ENCODE measurements at places on chromosomes 2 and 18. TPM values are rescaled to one million over a fixed set of nuclear protein-coding genes. Genes with fewer than 3 reads are reported as not detected.
A peak's percentile ranks its signal among the peaks of the same experiment; 100 is the strongest.

DNA sequence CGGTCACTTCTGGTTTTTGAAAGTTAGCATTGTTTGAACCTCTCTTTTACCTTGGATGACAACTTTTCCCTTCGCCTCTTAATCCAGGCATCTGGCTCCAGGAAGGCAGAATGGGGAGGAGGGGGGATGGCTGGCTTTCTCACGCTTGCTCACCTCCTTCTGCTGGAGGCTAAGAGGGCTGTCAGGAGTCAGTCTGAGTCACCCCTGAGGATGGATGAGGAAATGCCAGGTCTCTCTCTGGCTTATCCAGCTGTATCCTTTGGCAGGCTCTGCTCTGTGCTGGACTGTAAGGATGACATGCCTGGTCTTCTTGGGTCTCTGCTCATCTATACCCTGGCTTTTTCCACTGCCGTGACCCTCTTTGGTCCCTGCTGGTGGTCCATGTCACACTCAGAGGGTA, 142.9 kb upstream of the GYPC start:
- no peaks in the 10 kb centered on the region for H3K36me3 ChIP-seq
- DNase-seq = no peak
- H3K27me3 ChIP-seq = no peaks in the 10 kb centered on the region
- no peak overlapping the region for H3K27ac ChIP-seq

GRCh38 chr2:63049970-63050333, 678 bp upstream of the OTX1 start:
- H3K4me1 ChIP-seq = peaks cover 66% of the 10 kb centered on the region
- H3K36me3 ChIP-seq = peaks cover 6% of the 10 kb centered on the region
- DNase-seq = peak; percentile 30
- H3K27me3 ChIP-seq = peaks cover 83% of the 10 kb centered on the region

DNA sequence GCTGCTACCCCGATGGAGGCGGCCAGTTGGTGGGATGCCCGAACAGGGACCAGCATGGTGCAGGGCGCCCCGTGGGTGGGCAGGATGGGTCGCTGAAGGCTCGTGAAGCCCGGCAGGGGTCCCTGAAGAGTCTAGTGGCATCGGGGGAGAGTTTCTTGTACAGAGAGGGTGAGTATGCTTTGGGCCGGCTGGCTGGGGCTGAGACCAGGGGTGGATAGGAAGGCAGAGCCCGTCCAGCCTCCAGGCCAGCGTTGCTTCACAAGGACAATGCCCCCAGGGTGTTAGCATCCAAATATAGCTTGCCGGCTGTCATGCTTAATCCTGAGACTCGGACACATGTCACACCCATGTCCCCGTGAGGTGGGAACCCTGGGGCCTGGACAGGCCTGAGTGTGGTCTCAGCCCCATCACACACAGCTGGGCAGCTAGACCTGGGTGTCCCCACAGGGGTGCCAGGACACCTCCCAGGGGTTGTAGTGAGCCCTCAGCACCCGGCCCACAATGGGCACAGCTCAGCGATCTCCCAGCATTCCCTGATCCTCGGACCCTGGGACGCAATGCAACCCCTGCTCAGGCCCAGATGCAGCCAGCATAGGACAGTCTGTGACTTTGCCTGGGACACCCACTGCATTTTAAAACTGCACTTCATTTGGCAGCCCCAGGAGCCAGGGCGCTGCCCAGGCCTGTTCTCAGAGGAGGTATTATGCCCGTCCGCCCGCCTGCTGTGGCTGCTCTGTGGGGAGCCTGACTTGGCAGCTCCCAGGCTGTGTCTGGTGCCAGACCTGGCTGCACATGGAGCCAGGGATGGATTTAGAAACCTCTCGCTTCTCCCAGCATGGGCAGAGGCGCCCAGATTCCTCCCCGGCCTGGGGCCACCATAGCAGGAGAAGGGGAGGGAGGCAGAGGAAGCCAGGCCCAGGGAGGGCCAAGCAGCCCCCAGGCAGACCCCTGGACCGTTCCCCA, 36.4 kb downstream of the RAMP1 start:
- H3K27ac ChIP-seq = no peak overlapping the region
- no peaks in the 10 kb centered on the region for H3K27me3 ChIP-seq
- no peak for DNase-seq
- peaks cover 62% of the 10 kb centered on the region for H3K4me1 ChIP-seq
- no peak overlapping the region for H3K4me3 ChIP-seq
- H3K36me3 ChIP-seq = peaks cover 3% of the 10 kb centered on the region

- no peak for DNase-seq
- no peak overlapping the region for H3K4me3 ChIP-seq
- no peaks in the 10 kb centered on the region for H3K36me3 ChIP-seq
- H3K27me3 ChIP-seq = no peaks in the 10 kb centered on the region
Observed at GRCh38 chr2:170148161-170148560, 29.8 kb upstream of the MYO3B start.

DNA sequence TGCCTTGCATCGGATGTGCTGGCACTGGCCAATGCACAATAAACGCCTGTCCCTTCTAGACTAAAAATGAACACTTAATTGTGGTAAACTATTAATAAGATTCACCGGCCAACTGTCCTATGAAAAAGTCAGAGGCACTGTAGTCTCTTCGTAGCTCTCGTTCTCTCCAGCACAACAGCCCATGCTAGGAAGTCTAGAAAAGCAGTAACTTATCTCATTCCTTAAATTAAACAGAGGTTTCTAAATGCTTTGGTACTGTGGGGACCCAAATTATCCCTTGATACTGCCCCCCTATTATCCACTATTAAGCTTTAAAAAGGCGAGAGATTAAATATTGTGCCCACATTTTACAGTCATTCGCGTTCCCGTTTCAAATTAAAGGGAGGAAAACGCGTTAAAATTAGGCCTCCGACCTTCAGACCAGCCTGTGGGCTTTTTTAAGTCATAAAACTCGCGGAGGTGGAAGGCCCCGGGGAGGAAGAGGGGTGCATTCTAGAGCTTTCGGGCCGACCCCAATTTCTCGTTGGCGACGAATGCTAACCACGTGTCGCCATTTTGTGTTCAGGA, 1.5 kb upstream of the PCBP1 start:
- no peaks in the 10 kb centered on the region for H3K27me3 ChIP-seq
- H3K4me1 ChIP-seq = peaks cover 48% of the 10 kb centered on the region

GRCh38 chr2:145984580-145984979, 1464.7 kb upstream of the ZEB2 start:
- no peak overlapping the region for H3K4me3 ChIP-seq
- no peaks in the 10 kb centered on the region for H3K27me3 ChIP-seq
- no peak overlapping the region for H3K27ac ChIP-seq

DNA sequence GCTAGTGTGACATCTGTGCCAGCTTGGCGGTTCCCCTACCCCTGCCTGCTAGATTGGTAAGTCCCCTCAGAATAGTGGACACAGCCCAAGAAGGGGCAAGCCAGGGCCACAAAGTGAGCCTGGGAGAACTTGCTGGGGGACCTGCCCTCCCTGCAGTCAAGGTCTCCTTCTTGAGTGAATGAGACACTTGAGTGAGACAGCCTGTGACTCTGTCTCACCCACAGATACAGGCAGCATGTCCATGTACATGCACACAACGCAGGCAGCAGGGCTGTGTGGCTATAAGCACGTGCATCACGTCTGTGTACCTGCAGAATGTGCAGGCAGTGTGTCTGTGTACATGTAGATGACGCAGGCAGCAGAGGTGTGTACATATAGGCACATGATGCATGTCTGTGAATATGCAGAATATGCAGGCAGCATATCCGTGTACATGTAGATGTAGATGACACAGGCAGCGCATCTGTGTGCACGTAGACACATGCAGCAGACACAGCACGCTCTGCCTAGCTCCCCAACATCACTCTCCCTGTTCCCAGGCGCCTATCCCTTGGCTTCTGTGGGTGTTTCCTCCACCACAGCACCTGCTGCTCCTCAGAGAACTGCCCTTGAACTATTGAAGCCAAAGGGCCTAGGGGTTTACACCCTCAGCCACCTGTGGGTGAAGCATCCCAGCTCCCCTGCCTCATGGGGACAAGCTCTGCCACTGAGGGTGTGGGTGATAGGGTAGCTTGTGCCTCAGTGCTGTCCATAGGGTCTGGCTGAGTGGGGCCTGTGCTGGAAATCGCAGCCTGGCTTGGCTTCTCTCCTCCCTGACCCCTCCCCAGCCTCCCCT, 147.2 kb upstream of the TWIST2 start:
- H3K4me3 ChIP-seq = no peak overlapping the region
- H3K4me1 ChIP-seq = no peaks in the 10 kb centered on the region
- no peaks in the 10 kb centered on the region for H3K27me3 ChIP-seq
- no peak overlapping the region for H3K27ac ChIP-seq

DNA sequence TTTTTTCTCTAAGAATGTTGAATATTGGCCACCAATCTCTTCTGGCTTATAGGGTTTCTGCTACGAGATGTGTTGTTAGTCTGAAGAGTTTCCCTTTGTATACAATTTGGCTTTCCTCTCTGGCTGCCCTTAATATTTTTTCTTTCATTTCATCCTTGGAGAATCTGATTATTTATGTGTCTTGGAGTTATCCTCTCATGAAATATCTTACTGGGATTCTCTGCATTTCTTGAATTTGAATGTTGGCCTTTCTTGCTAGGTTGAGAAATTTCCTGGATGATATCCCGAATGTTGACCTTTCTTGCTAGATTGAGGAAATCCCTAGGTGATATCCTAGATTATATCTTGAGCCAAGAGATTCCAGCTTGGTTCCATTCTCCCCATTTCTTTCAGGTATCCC, 125.6 kb downstream of the SLC5A7 start:
- H3K4me1 ChIP-seq = no peaks in the 10 kb centered on the region
- no peaks in the 10 kb centered on the region for H3K27me3 ChIP-seq
- H3K36me3 ChIP-seq = no peaks in the 10 kb centered on the region
- DNase-seq = no peak

- no peaks in the 10 kb centered on the region for H3K27me3 ChIP-seq
- no peaks in the 10 kb centered on the region for H3K36me3 ChIP-seq
- H3K4me3 ChIP-seq = no peak overlapping the region
- DNase-seq = no peak
- H3K4me1 ChIP-seq = no peaks in the 10 kb centered on the region
Observed at GRCh38 chr2:58976375-58977071, 735.4 kb upstream of the FANCL start.

GRCh38 chr2:27891673-27892105, 1.2 kb downstream of the BABAM2 start:
- H3K27me3 ChIP-seq = peaks cover 2% of the 10 kb centered on the region
- peaks cover 34% of the 10 kb centered on the region for H3K36me3 ChIP-seq
- peaks cover 55% of the 10 kb centered on the region for H3K4me1 ChIP-seq
- no peak for DNase-seq
- H3K27ac ChIP-seq = peak overlapping the region; percentile 99

GRCh38 chr2:84741182-84741822, 139.6 kb downstream of the TRABD2A start:
- peak overlapping the region; percentile 85 for H3K27ac ChIP-seq
- H3K36me3 ChIP-seq = peaks cover 8% of the 10 kb centered on the region
- no peaks in the 10 kb centered on the region for H3K27me3 ChIP-seq
- no peak overlapping the region for H3K4me3 ChIP-seq
- peak; percentile 75 for DNase-seq
- peaks cover 15% of the 10 kb centered on the region for H3K4me1 ChIP-seq

GRCh38 chr2:177273408-177273807, 8.9 kb upstream of the NFE2L2 start:
- no peak overlapping the region for H3K27ac ChIP-seq
- peaks cover 37% of the 10 kb centered on the region for H3K4me1 ChIP-seq
- DNase-seq = no peak
- H3K36me3 ChIP-seq = peaks cover 10% of the 10 kb centered on the region

DNA sequence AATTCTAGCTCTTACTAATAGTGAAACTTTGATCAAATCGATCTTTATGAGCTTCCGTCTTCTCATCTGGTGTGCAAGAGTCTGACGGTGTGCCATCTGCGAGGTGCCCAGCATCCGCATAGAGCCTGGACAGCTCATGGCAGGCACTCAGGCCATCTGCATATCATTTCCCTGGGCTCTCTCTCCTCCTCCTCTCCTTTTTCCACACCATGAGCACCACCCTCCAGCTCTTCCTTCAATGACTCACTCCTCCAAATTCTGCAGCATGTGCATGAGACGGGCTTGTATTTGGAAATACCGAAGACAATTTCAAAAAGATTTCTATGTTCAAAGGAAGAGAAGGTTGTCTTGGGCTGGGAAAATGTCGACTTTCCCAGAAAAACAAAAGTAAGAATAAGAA, 161.1 kb downstream of the CCBE1 start:
- H3K27ac ChIP-seq = no peak overlapping the region
- H3K4me1 ChIP-seq = no peaks in the 10 kb centered on the region
- H3K4me3 ChIP-seq = no peak overlapping the region
- no peaks in the 10 kb centered on the region for H3K27me3 ChIP-seq

- no peak overlapping the region for H3K27ac ChIP-seq
- no peak overlapping the region for H3K4me3 ChIP-seq
- no peaks in the 10 kb centered on the region for H3K36me3 ChIP-seq
Observed at GRCh38 chr2:195252018-195252417, 405.0 kb upstream of the SLC39A10 start.

GRCh38 chr2:69985688-69986087, 24.3 kb upstream of the ASPRV1 start:
- H3K27ac ChIP-seq = peak overlapping the region; percentile 8
- no peak for DNase-seq
- H3K4me1 ChIP-seq = no peaks in the 10 kb centered on the region
- H3K27me3 ChIP-seq = no peaks in the 10 kb centered on the region

DNA sequence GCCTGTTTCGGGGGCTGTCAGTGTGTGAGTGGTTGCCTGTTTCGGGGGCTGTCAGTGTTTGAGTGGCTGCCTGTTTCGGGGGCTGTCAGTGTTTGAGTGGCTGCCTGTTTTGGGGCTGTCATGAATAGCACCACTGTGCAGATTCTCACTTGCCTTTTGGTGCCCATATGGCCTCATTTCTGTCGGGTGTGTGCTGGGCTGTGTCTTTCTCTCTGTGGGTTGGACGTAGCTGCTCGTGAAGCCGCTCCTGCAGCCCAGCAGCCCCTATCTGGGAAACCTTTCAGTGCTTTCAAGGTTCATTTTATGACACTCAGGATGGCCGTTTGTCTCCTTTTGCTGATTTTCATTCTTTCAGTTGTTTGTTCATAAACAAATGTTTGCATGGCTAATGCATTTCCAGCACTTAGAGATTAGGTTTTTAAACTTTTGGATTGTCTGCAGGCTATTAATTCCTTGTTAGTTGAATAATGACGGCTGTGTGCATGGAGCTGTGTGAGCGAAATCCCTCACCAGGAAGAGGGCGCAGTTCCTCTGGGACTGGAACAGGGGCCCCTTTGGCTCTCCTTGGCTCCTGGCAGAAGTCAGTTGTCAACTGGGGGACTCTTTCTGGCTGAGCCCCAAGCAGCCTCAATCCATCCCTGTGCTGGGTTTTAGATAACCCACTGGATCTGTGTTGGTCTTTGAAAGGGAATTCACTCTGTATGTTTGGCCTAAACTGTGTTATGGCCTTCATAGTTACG, 10.8 kb downstream of the AGAP1 start:
- no peak overlapping the region for H3K4me3 ChIP-seq
- H3K27ac ChIP-seq = no peak overlapping the region
- no peak for DNase-seq
- H3K36me3 ChIP-seq = no peaks in the 10 kb centered on the region
- H3K27me3 ChIP-seq = peaks cover 20% of the 10 kb centered on the region

- no peaks in the 10 kb centered on the region for H3K4me1 ChIP-seq
- DNase-seq = no peak
- no peaks in the 10 kb centered on the region for H3K36me3 ChIP-seq
- no peak overlapping the region for H3K4me3 ChIP-seq
- H3K27ac ChIP-seq = no peak overlapping the region
Observed at GRCh38 chr2:207182911-207183310, 17.2 kb upstream of the KLF7 start.

ATP6V1B1 gene
- total RNA-seq = not detected

DHRS9 gene
- not detected for total RNA-seq

ACMSD gene
- total RNA-seq = not detected

TBR1 gene
- not detected for total RNA-seq

HIBCH gene
- 13.7 TPM for total RNA-seq

B4GALT6 gene
- total RNA-seq = 1.0 TPM

EGR4 gene
- not detected for total RNA-seq

MERTK gene
- total RNA-seq = 0.10 TPM

IHH gene
- not detected for total RNA-seq

CABLES1 gene
- total RNA-seq = 2.7 TPM

CHAC2 gene
- total RNA-seq = 18.1 TPM
